ENCODE measurements at places on chromosomes 4 and X. TPM values are rescaled to one million over a fixed set of nuclear protein-coding genes. Genes with fewer than 3 reads are reported as not detected.

- DNase-seq: no peak
Observed at GRCh38 chr4:97656044-97656720, 487.1 kb downstream of the STPG2 start.

DNA sequence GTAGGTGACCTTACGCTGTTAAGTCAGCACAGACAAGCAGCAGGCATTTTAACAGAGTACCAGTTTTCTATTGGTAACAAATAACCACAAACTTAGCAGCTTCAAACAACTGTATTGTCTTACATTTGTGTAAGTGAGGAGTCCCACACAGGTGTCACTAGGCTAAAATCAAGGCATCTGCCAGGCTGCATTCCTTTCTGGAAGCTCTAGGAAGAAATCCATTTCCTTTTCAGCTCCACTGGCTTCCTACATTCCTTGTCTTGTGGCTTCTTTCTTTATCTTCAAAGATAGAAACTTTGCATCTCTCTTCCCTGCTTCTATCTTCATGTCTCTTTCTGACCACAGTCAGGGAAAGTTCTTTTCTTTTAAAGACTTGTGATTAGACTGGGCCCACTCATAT, 139.9 kb downstream of the TMEM144 start:
- no peak for DNase-seq

- no peak for DNase-seq
Observed at GRCh38 chr4:100826067-100826466, 308.2 kb upstream of the EMCN start.

ZDHHC15 gene
- 2.0 TPM for polyA plus RNA-seq

KLB gene
- 0.32 TPM for polyA plus RNA-seq

Measured in right cardiac atrium (tissue), 5 donors.